ENCODE measurements at places on chromosomes 11 and 22.
A peak's percentile ranks its signal among the peaks of the same experiment; 100 is the strongest.

GRCh38 chr22:31091106-31091975 lies 10.2 kb downstream of the SMTN start:
- no peak overlapping the region for H3K4me3 ChIP-seq
- H3K27me3 ChIP-seq = no peaks in the 10 kb centered on the region
- no peak overlapping the region for H3K27ac ChIP-seq
- peaks cover 8% of the 10 kb centered on the region for H3K4me1 ChIP-seq
- no peak for DNase-seq
- no peaks in the 10 kb centered on the region for H3K36me3 ChIP-seq

DNA sequence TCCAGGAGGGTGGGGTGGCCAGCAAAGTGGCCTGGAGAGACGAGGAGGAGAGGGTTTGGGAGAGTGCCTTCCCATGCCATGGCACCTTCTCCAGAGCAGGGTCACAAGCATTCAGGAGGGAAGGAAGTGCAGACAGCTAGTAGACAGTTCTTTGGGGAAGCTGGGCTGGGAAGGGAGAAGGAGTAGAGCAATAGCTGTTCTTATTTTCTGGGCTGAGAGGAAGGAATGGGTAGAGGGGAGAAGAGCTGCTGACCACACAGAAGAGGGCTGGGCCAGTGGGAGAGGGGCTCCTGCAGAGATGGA lies 14.8 kb upstream of the PICK1 start:
- DNase-seq = no peak
- H3K27me3 ChIP-seq = peaks cover 31% of the 10 kb centered on the region
- peaks cover 2% of the 10 kb centered on the region for H3K36me3 ChIP-seq
- no peak overlapping the region for H3K27ac ChIP-seq
- no peak overlapping the region for H3K4me3 ChIP-seq

DNA sequence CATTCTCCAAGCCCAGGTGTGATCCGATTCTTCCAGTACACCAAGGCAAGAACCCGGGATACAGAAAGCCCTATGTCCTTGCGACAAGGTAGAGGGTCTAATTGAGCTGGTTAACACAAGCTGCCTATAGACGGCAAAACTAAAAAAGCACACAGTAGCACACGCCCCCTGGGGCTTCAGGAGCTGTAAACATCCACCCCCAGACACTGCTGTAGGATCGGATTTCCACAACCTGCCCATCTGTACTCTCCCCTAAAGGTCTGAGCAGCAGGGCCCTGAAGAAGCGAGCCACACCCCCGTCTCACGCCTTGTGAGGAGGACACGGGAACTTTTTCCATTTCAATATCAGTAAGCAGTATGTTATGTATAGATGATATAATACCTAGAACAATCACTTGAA lies 624.7 kb downstream of the BUD13 start:
- H3K27ac ChIP-seq = no peak overlapping the region
- peaks cover 3% of the 10 kb centered on the region for H3K36me3 ChIP-seq
- no peak for DNase-seq

GRCh38 chr11:102837156-102837555 lies 6.3 kb downstream of the MMP3 start:
- no peaks in the 10 kb centered on the region for H3K36me3 ChIP-seq
- no peak overlapping the region for H3K4me3 ChIP-seq
- H3K4me1 ChIP-seq = no peaks in the 10 kb centered on the region
- H3K27me3 ChIP-seq = peaks cover 11% of the 10 kb centered on the region
- no peak for DNase-seq

DNA sequence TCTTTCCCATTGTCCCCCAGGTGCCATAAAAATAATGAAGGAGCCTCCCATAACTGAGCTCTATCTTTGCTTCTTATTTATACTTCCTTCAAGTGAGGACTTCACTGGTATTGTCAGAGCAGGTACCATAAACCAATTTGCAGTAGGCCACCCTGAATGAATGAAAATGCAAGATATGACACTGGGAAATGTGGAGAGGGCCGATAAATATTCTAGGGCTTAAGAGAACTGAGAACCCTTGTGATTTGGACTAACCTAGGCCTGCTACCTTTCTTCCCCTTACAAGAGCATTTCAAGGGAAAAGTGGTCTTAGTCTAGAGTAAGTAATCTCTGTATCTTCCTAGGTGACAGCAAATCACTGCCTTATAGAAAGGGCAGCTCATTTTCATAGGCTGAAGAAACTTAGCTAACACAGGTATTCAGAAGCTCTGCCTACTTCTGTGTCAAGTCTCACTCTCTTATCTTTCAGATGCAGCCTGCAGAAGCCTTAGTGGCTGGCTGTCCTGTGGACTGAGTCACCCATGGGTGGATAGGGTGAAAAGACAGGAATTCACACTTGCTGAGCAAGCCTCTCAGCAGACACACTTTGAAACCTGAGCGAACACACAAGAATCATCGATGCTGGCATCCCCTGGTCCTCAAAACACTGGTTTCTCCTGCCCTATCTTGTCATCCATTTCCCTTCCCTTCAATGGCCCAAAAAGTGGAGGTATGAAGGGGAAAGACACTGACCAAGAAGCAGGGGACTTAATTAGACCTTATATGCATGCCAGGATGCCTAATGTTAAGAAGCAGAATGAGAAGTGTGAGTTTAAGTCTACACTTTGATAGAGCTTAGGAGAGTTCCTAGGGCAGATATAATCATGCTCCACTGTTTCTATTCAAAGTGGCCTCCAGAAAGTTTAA lies 15.2 kb downstream of the NRIP3 start:
- peaks cover 4% of the 10 kb centered on the region for H3K36me3 ChIP-seq
- peaks cover 33% of the 10 kb centered on the region for H3K27me3 ChIP-seq
- no peaks in the 10 kb centered on the region for H3K4me1 ChIP-seq

DNA sequence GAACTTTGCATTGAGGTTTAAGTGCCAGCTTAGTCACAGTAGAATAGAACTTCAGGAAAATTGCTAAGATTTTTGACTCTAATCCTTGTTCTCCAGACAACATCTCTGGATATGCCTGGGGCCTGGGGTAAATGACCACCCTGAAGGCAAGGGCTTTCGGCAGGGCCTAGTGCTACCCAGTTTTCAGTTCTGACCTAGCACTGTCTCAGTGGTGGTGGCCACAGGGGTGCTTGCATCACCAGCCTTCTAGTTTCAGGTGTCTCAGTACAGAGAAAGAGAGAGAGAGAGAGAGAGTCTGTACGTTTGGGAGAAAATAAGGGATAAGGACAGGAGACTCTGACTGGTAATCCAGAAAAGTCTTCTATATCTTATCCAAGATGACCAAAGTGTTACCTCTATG lies 890.5 kb downstream of the JRKL start:
- H3K36me3 ChIP-seq = no peaks in the 10 kb centered on the region
- no peak for DNase-seq
- no peak overlapping the region for H3K4me3 ChIP-seq
- H3K27me3 ChIP-seq = no peaks in the 10 kb centered on the region

GRCh38 chr22:48960980-48961660 lies 866.6 kb downstream of the BRD1 start:
- H3K4me3 ChIP-seq = no peak overlapping the region
- no peak for DNase-seq
- peaks cover 24% of the 10 kb centered on the region for H3K27me3 ChIP-seq

DNA sequence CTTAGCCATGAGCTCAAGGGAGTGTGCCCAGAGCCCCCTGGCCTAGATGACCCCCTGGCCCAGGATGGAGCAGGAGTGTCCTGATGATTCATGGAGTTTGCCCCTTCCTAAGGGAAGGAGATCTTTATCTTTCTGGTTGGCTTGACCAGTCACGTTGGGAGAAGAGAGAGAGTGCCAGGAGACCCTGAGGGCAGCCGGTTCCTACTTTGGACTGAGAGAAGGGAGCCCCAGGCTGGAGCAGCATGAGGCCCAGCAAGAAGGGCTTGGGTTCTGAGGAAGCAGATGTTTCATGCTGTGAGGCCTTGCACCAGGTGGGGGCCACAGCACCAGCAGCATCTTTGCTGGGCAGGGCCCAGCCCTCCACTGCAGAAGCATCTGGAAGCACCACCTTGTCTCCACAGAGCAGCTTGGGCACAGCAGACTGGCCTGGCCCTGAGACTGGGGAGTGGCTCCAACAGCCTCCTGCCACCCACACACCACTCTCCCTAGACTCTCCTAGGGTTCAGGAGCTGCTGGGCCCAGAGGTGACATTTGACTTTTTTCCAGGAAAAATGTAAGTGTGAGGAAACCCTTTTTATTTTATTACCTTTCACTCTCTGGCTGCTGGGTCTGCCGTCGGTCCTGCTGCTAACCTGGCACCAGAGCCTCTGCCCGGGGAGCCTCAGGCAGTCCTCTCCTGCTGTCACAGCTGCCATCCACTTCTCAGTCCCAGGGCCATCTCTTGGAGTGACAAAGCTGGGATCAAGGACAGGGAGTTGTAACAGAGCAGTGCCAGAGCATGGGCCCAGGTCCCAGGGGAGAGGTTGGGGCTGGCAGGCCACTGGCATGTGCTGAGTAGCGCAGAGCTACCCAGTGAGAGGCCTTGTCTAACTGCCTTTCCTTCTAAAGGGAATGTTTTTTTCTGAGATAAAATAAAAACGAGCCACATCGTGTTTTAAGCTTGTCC lies 14.3 kb downstream of the ADORA2A start:
- no peak for DNase-seq
- H3K27ac ChIP-seq = peak overlapping the region; percentile 53
- H3K27me3 ChIP-seq = no peaks in the 10 kb centered on the region
- peaks cover 8% of the 10 kb centered on the region for H3K36me3 ChIP-seq

DNA sequence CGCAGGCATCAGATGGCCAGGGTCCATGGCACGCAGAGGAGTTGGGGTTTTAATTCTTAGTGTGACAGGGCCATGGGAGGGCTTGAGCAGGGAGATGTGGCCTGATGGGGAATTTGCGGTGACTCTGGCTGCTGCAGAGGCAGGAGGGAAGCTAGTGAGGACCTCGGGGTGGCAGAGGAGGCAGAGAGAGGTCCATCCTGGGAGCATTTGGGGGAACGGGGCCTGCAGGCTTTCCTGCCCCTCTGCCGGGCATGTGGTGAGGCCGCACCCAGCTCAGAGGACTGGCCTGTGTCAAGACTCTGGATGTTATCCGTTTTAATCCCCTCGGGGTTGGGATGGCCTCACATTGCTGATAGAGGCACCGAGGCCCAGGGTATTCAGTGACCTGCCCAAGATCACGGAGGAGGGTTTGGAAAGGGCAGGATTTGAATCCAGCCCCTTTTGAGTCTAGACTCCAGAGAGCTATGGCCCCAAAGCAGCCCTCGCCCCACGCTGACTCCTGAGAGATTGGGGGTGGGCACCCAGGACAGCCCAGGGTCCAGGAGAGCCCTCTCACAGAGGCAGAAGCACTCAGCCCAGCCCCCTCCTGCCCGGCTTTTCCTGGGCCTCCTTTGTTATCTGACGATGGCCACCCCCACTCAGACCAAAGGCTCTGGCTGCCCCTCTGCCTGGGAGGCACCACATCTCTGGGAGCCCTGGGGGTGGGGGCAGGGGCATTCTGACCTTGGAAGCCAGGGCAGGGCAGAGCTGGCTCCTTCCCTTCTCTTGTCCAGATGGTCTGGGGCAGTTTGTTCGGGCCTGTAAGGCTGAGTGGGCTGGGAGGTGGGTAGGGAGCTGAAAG lies 13.9 kb downstream of the MGAT3 start:
- H3K36me3 ChIP-seq = no peaks in the 10 kb centered on the region
- H3K27ac ChIP-seq = no peak overlapping the region
- no peak for DNase-seq
- H3K4me3 ChIP-seq = no peak overlapping the region
- peaks cover 20% of the 10 kb centered on the region for H3K4me1 ChIP-seq

GRCh38 chr22:36465232-36466021 lies 16.0 kb downstream of the TXN2 start:
- H3K27ac ChIP-seq = no peak overlapping the region
- DNase-seq = no peak
- H3K36me3 ChIP-seq = no peaks in the 10 kb centered on the region
- peaks cover 13% of the 10 kb centered on the region for H3K4me1 ChIP-seq
- H3K27me3 ChIP-seq = no peaks in the 10 kb centered on the region

DNA sequence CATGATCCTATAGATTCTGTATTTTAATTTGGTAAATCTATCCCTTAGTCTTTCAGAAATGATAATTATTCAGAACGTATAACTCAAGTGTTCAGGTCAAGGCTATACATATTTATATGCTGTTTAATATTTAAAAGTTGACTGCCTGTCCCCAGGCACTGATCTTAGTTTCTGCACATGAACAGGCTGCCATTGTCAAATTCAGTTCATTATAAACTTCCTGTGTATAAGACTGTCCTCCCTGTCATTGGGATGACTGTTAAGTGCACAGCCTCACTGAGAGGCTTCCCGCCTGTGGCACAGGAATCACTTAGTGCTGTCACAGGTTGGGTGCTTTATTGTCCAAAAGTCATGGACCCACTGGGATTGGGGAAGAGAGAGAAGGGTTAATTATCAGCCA lies 92.1 kb upstream of the TTC12 start:
- no peaks in the 10 kb centered on the region for H3K36me3 ChIP-seq
- H3K4me3 ChIP-seq = no peak overlapping the region
- no peaks in the 10 kb centered on the region for H3K4me1 ChIP-seq

GRCh38 chr11:29040489-29040888 lies 932.3 kb downstream of the METTL15 start:
- H3K27me3 ChIP-seq = no peaks in the 10 kb centered on the region
- H3K36me3 ChIP-seq = no peaks in the 10 kb centered on the region
- no peak overlapping the region for H3K4me3 ChIP-seq

DNA sequence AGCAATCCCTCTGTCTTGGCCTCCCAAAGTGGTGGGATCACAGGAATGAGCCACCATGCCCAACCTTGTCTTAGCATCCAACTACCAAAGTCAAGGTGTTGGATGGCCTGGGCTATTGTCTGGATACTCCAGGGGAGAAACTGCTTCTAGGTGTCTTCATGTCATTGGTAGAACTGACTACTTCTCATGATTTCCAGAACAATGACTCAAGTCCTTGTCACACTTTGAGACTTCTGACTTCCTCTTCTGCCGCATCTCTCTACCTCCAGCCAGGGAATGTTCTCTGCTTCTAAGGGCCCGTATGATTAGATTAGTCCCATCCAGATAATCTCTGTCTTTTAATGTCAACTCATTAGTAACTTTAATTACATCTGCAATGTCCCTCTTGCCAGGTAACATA lies 30.6 kb downstream of the APOL6 start:
- H3K36me3 ChIP-seq = peaks cover 5% of the 10 kb centered on the region
- H3K4me1 ChIP-seq = peaks cover 6% of the 10 kb centered on the region
- no peak overlapping the region for H3K27ac ChIP-seq

GRCh38 chr11:115919341-115920091 lies 415.3 kb upstream of the CADM1 start:
- no peaks in the 10 kb centered on the region for H3K4me1 ChIP-seq
- H3K36me3 ChIP-seq = no peaks in the 10 kb centered on the region
- DNase-seq = no peak
- H3K4me3 ChIP-seq = no peak overlapping the region

DNA sequence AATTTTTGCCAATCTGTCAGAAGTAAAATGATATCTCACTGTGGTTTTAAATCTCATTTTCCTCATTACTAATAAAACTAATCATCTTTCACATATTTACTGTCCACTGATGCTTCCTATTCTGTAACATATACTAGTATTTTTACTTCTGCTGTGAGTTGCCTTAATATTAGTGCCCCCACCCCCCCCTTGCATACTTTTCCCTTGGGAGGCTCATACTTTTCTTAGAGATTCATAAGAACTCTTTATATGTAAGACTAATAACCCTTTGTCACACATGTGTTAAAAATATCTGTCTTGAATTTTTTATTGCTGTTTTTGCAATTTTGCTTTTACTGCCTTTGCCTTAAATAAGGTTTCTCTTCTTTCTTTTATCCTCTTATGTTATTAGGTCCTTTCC lies 87.2 kb downstream of the PHF21A start:
- H3K27me3 ChIP-seq = no peaks in the 10 kb centered on the region
- H3K36me3 ChIP-seq = peaks cover 5% of the 10 kb centered on the region
- no peak overlapping the region for H3K4me3 ChIP-seq
- H3K4me1 ChIP-seq = peaks cover 23% of the 10 kb centered on the region

All from T-helper 17 cell (primary cell).